ENCODE measurements at places on chromosomes 6 and 20. TPM values are rescaled to one million over a fixed set of nuclear protein-coding genes. Genes with fewer than 3 reads are reported as not detected.
A peak's percentile ranks its signal among the peaks of the same experiment; 100 is the strongest.

BPIFB2 gene
- not detected for total RNA-seq

ALDH5A1 gene
- 6.4 TPM for total RNA-seq

KHDC1L gene
- total RNA-seq = not detected

DNA sequence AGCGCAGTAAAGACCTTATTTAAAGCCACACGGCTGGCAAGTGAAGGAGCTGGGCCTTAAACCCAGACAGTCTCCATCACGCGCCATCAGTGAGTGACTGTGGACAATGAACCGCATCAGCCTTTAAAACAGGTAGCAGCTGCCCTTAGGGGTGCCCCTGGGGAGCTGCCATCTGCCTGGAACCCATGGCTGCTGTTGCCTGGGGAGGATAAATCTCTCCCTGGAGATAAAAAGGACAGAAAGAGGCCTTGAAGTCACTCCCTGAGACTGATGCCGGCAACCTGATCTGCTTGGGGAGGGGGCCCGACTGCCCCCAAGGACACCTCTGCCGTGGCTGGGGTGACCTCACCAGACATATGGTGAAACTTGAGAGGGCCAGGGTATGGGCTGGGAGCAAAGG, 73.5 kb downstream of the PREX1 start:
- ATAC-seq = no peak

GRCh38 chr6:111427341-111428116, 55.5 kb downstream of the REV3L start:
- peak; percentile 91 for ATAC-seq

GRCh38 chr20:63186528-63187316, 29.2 kb downstream of the YTHDF1 start:
- no peak for ATAC-seq

DNA sequence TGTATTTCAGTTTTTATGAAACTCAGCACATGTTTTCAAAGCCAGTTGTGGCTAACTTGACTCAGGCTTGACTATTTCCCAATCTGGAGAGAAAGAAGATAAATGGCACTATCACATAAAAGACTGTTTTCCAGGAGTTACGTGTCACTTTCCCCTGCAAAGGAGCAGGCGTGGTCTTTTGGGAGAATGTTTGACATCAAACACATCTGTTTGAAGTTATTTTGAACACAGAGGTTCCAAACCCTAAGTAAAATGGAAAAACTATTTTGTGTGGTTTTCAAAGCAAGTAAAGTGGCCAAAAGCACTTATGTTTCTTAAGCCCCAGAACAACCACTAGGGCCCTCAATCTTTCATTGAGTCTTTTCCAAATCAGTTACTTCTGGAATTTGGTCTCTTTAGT, 89.7 kb downstream of the FOXF2 start:
- no peak for ATAC-seq
